Sciatic nerve (tissue), 2 donors: ENCODE measurements at places on chromosomes 11 and 22. TPM values are rescaled to one million over a fixed set of nuclear protein-coding genes. Genes with fewer than 3 reads are reported as not detected.

Gene GAB2
- 63.3 TPM for total RNA-seq

Gene NNMT
- total RNA-seq, result 322 TPM

DNA sequence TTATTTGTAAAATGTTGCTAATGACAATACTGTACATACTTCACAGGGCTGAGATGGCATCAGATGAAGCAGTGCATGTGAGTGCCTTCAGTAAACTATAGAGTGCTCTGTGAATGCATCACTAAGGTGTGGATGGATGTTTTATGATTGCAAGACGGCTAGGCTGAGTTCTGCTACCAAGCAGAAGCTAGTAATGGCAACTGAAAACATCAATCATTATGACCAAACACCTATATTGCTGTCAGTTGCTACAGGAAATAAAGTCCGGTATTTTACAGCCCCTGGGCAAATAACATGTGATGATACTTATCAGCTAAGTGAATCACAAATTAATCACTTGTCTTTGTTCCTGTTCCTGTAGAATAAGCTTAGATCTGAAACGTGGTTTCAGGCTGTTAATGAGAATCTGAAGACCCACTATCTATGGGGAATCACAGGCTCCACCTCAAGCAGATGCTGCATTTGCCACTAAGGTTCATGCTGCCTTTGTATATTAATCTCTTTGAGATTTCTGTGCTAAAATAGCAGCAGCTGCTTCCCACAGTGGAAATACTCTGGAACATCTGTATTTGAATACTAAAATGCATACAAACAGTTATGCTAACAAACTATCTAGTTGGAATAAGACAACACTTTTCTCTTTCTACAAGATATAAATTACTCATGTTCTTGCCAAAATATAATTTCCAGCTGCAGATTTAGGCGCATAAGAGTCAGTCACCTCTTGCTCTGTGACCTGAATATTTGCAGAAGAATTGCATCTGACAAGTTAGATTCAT, 254.0 kb upstream of the PITPNB start:
- no peak for DNase-seq

- DNase-seq, result peak; percentile 80
Measured at GRCh38 chr11:64767344-64768299, 7.8 kb upstream of the PYGM start.

DNA sequence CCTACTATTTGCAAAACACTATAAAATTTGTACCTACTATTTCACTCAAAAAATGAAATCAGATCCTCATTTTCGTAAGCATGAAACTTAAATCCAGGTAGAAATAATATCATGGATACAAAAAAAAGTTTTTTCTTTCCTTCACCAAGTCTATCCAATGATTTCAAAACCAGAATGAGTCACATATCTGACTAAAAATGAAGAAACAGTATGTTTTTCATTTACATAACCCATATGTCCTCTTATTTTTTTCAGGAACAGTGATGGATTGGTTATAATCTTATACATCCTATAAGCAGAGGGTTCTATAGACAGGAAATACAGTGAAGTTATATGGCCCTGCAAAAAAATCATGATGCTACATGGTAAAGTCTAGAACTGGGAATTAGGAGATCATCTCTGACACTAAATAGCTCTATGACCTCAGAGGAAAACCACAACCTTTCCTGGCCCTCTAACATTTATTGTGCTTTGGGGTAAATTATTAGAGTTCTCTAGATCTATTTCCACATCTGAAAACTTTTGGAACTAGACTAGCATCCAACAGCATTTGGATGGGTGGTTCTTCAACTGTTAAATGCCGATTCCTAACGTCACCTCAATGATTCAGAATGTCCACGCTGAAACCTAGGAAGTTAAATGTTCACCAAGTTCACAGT, 10.9 kb downstream of the MTMR2 start:
- DNase-seq, result no peak

Gene SYT9
- not detected for total RNA-seq

DNA sequence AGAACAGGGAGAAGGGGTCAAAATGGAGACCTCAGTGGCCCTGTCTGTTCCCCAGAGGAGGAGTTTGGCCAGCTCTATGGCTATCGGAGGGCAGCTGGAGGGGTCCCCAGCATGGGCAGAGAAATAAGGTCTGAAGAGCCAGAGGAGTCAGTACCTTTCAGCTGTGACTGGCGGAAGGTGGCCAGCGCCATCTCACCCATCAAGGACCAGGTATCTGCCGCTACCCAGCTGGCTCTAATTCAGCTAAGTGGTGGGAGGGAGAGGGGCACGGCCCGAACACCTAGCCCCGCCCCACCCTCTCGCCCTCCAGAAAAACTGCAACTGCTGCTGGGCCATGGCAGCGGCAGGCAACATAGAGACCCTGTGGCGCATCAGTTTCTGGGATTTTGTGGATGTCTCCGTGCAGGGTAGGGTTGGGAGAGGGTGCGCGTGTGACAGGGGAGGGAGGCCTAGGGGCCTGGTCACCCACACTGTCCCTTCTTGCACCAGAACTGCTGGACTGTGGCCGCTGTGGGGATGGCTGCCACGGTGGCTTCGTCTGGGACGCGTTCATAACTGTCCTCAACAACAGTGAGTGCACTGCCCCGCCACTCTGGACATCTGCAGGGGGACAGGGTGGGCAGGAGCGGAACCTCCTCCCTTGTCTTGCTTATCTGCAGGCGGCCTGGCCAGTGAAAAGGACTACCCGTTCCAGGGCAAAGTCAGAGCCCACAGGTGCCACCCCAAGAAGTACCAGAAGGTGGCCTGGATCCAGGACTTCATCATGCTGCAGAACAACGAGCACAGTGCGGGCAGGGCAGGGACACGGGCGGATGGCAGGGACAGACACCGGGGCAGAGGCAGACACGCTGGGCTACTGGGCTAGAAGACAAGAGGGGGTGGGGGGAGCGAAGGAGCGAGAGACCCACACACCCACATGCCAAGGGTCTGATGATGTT, 2.8 kb downstream of the CTSW start:
- DNase-seq, result no peak

Gene HEPHL1
- total RNA-seq, result not detected

Gene PTPRCAP
- 4.2 TPM for total RNA-seq

DNA sequence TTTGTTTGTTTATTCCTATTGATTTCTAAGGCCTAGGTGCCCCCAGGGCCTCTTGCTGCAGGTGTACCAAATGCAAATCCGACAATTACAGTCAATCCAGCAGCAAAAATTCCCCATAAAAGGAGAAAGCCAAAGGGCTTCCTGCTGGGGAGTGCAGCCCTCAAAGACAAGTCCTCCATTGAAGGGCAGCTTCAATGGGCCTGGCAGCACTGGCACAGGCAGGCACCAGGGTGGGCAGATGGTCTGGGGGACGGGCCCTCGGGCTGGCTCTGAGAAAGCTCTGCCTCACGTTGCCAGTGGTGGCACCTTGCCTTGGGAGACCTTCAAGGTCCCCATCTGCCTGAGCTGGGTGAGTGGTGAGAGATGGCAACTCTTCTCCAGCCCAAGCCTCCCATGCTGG, 128.0 kb downstream of the DSCAML1 start:
- DNase-seq, result no peak

GRCh38 chr11:86274503-86274902, 27.5 kb upstream of the HIKESHI start:
- DNase-seq, result no peak

DNA sequence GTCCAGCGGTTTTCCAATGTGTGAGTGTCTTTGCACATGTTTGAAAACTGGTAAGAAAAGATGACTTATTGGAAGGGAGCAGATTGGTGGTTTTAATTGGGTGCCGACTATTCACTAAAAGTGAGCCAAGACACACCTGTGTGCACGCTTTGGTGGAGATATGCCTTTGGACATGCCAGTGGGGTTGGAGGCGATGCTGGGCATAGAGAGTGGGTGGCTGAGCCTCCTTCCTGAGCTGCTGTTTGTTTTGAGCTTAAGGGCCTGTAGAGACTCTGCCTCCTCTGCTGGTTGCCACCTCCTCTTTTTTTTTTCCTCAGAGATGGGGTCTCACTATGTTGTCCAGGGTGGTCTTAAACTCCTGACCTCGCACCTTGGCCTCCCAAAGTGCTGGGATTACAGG, 9.5 kb downstream of the IGHMBP2 start:
- no peak for DNase-seq

DNA sequence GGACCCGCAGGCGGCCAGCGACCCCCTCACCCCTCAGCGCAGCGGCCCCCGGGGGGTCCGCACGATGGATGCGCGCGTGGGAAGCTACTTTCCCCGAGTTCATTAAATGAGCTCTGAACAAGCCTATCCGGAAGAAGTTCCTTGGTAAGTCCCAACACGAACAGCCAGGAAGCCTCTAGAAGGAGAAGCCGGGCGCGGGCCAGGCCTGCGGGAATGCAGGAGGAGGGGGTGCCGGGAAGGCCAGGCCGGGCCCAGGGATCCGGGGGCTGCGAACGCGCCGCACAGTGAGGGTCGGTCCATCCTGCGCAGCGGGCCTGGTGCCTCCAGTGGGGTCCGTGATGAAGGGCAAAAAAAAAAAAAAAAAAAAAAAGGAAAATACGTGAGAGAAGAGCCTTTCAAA, 36.9 kb downstream of the TOLLIP start:
- no peak for DNase-seq

DNA sequence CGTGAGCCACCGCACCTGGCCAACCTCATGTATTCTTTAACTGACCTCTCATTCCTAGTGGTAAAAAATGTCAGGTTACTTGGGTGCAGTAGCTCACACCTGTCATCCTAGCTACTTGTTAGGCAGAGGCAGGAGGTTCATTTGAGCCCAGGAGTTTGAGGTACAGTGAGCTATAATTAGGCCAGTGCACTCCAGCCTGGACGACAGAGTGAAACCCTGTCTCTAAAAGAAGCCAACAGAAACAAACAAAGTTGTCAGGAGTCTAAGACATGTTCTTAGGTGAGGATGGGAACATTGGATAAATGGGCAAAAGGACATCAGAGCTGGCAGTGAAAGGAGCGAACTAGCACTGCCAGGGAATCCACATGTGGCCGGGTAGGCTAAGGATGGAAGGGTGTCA, 18.1 kb downstream of the MADD start:
- DNase-seq, result no peak

DNA sequence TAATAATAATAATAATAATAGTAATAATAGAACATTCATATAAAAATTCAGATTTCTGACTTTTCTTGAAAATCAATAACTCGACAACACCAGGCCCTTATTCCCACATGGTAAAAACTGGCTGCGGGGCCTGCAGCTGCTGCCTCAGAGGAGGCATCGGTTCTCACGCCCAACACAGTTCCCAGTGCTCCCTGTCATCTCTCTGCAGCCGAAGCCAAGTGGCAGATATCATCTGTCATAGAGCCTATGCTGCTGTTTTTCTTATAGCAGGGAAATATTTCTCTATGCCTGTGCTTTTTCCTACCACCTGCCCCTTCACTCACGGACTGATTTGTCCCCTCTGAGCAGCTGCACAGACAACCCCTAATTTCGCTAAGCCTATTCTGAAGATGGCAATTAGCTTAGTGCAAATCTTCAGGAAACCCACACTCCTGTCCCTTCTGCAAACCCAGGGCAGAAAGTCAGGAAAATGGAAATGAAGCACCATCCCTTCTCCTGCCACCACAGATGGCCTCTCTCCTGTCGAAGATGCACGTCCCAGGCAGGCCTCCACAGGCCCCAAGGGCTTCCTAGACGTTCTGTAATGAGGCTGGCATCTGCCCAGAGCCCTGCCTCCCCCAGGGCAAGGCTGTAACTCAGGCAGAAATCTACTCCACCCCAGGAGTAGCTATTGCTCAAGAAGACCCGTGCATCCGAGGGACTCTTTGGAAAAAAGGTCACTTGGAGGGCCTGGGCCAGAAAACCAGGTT, 66.7 kb downstream of the SYN3 start:
- no peak for DNase-seq

Gene NTM
- total RNA-seq, result 19.5 TPM

Gene CD3E
- 2.5 TPM for total RNA-seq

GRCh38 chr22:42979606-42980005, 35.3 kb downstream of the PACSIN2 start:
- no peak for DNase-seq

DNA sequence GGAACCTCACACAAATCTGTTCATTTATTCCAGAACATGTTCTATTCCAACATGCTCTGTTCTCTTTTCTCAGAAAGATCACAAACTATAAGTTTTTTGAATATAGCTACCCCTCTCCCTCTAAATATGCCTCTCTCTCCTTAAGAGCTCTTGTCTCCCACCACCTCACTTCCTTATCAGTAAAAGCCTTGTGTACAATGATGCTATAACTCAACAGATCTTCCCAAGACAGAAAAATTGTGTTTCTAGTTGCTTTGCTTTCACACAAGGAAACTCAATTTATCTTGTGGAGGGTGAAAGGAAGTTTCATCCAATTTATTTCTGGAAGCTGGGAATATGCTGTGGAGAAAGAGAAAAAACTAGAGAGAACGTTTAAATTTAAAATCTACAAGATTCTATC, 64.4 kb downstream of the FAM76B start:
- no peak for DNase-seq
